Stimulated activated CD8-positive, alpha-beta memory T cell treated with anti-CD3 and anti-CD28 coated beads, Interleukin-12 subunit alpha, Interleukin-12 subunit beta, amount 100 ng/mL, for 4 hours (primary cell): ENCODE measurements at places on chromosomes 2 and 18.

GRCh38 chr2:71889759-71890684 is 257.6 kb downstream of the CYP26B1 start:
- DNase-seq = no peak

GRCh38 chr2:216820709-216821108 is 39.2 kb downstream of the TNP1 start:
- no peak for DNase-seq

DNA sequence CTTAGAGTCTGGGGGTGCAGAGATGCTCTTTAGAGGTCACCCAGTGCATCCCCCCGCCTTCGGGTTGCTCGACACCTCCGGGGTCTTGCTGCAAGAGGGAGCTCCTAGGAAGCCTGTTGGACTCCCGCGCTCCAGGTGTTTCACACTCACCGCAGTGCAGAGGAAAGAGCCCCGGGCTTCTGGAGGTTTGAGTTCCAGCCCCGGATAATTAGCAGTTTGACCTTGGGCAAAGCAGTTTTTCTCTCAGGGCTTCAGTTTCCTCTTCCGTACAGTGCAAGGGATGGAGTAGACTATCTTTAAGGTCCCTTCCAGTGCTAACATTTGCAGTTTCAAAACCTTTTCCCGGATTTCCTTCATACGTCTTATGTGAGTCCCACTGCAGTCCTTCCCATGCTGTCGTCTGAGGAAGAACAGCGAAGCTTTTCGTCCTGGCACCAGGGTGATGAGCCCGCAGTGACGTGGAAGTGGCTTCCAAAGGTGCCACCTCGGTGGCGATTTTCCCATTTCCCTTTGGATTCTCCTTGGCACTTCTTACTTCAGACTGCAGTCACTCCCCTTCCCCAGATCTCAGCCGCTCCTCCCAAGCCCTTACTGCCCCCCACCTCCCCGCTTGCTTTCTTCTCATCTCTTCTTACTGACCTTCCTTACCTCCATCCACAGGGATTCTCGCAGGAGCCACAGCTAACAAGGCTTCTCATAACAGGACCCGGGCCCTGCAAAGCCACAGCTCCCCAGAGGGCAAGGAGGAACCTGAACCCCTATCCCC is 585 bp downstream of the PNKD start:
- DNase-seq = no peak

GRCh38 chr2:101892377-101892776 is 99.4 kb upstream of the IL1R2 start:
- no peak for DNase-seq

DNA sequence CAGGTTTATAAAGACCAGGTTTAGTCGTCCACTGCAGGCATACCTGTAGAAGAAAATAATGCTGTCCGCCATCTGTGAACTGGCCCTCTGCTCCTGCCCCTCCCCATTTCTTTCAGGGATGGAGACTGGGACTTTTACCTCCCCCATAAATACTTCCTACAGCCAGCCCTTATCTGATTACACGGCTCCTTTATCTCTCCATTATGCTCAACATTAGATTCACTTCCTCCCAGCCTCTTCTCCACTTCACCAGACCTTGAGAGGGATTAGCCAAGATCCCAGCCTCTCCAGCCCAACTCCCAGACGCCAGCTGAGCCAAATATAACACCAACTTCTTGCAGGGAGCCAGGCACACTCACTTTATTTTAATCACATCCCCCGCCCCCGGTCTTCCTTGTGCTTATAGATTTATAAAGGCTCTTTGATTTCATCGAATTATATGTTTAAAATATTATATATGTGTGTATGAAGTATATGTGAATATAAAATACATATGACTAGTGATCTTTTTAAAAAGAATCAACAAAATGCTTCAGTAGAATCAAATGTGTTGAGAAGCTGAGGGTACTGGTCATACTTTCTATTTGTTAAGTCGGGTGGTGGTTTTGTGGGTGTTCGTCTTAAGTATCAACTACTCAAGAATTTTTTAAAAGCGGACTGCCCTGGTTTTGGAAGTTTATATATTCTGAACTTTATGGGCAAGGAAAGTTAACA is 81.0 kb downstream of the SPRED2 start:
- DNase-seq = no peak

- no peak for DNase-seq
Measured at GRCh38 chr2:124670187-124670586, 645.1 kb downstream of the CNTNAP5 start.

- no peak for DNase-seq
Measured at GRCh38 chr2:120565095-120565460, 170.6 kb upstream of the GLI2 start.

DNA sequence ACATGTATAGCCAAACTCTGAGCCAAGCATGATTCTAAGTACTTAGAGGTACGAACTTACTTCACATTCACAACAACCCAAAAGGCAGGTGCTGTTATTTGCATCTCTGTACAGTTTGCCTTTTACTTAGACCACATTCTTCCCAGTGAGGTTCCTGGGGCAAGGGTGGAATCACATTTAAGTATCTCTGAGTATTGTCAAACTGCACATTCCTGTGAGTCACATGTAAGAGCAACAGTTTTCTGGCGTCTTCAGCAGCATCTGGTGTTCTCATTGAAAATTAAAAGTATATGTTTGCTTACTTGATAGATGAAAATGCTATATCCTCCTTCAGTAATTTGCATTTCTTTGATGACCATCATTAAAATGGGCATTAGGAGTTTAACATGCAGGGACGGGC is 119.1 kb downstream of the UXS1 start:
- no peak for DNase-seq

- no peak for DNase-seq
Measured at GRCh38 chr2:5412001-5412400, 280.2 kb upstream of the SOX11 start.

- no peak for DNase-seq
Measured at GRCh38 chr18:39297225-39297624, 1731.6 kb upstream of the CELF4 start.

GRCh38 chr2:223997938-223998337 is 40.7 kb downstream of the MRPL44 start:
- no peak for DNase-seq

- no peak for DNase-seq
Measured at GRCh38 chr18:9742524-9743131, 34.5 kb downstream of the RAB31 start.

DNA sequence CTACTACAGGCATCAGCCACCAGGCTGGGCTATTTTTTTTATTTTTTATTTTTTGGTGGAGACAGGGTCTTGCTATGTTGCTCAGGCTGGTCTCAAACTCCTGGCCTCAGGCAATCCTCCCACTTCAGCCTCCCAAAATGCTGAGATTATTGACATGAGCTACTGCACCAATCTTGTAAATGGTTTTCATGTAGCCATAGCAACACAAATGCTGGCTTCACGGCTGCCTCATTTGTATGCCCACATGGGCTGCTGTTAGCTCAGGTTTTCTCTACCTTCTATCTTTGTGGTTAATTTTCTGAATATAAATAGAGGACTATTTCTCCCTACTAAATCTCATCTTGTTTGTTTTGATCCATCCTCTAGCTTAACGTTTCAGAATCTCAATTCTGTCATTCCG is 58.2 kb downstream of the PLEKHM3 start:
- no peak for DNase-seq

GRCh38 chr2:32442020-32442467 is 85.2 kb downstream of the BIRC6 start:
- no peak for DNase-seq

DNA sequence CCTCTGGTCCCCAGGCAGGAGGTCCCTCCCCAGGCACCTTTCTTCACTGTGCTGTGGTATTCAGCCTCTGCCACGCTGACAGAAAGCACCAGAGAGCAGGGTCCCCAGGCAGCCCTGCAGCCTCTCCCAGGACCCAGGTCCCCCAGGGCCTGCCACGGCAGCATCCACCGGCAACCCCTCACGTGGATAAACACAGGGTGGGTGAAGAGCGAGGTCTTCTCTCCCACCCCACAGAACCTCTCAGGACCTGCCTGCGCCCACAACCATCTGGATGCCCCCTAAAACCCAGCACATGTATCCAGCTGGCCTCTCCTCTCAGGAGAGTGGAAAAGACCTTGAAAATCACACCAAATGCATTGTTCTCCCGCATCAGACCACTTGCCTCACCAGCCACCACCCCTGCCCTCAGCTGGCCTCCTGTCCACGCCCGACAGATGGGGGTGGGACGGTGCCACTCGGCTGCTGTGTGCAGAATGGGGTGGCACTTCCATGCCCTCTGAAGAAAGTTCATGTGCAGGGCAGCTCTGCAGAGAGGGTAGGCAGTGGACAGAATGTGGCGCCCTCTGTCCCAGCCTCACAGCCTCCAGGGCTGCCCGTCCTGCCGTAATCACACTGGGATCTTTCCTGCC is 4.0 kb upstream of the CROCC2 start:
- no peak for DNase-seq

DNA sequence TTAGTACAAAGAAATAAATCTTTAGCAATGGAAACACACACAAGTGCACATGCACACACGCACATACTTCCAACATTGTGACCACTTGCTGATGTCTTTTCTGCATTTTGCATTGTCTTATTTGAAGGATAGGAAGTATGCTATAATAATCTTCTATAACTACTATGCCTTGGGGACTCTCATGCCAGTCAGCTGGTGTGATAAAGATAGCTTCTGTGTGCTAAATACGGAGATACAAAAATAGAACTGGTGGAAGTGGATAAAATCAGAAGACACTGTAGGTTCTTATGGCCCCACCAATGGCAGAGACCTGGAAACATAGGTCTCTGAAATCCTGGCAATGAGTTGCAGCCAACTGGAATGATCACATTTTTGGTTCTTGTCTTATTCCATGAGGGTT is 31.5 kb upstream of the RASGRP3 start:
- no peak for DNase-seq

- DNase-seq = no peak
Measured at GRCh38 chr2:71082402-71083252, 14.2 kb downstream of the NAGK start.

GRCh38 chr2:113922335-113922734 is 32.4 kb downstream of the ACTR3 start:
- no peak for DNase-seq

DNA sequence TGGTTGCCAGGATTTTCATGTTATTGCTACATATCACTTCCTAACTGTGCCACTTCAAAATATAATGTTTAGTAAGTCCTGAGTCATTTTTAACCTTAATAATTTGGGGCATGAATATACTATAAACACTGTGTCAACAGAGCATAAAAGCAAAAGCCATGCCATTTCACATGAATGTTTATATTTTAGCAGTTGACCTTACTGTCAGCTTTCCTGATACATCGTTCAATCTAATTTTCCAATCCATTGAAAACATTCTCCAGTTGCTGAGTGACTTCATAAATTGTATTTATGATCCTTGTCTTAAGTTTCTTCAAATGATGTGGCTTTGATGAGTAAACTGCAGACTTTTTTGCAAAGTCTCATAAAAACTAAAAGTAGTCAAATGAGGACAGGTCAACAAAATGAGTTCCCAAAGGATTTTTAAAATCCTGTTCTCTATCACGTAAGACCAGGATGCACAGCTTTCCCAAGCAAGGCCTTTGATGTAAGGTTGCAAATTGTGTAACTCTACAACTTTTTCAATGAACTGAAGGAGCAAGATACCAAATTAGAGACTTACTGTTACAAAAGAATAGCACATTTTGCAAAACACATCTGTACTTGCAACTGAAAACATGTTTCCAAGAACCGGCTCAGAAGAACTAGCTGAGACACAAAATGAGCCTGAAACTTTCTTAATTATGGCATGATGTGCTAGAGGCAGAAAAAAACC is 117.7 kb downstream of the SATB2 start:
- DNase-seq = no peak

DNA sequence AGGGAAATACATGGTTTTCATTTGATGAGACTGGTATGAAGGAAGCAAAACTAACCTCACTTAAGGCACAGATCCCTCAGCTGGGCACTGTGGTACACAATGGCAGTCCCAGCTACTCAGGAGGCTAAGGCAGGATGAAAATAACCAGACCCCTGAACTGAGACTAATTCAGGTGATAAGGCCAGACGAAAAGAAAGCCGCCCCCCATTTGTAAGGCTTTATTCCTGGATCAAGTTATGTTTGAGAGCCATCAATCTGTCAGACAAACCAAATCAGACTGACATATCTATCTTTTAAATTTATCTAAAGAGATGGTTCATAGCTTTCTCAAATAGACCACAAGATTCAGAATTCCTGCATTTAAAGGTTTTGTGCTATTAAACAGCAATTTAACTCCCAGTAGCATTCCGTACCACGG is 4.1 kb downstream of the SRSF7 start:
- no peak for DNase-seq

GRCh38 chr2:181787310-181788048 is 104.1 kb upstream of the ITPRID2 start:
- DNase-seq = no peak

GRCh38 chr2:46831051-46831868 is 84.3 kb downstream of the MCFD2 start:
- no peak for DNase-seq

- DNase-seq = no peak
Measured at GRCh38 chr2:233261819-233262555, 10.5 kb downstream of the ATG16L1 start.

DNA sequence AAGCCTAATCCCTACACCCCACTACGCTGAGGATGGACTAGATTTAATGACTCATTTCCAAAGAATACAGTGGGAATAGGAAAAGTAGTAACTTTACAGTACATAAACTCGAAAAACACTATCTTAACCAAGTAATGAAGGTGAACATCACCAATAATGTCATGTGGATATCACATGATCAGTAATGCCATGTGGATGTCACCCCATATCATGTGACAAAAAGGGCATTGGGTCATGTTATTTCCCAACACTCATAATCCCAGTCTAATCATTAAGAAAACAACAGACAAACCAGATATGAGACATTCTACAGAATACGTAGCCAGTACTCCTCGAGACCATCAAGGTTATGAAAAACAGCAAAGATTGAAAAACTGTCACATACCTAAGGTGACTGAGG is 667.3 kb upstream of the CRIM1 start:
- DNase-seq = no peak

DNA sequence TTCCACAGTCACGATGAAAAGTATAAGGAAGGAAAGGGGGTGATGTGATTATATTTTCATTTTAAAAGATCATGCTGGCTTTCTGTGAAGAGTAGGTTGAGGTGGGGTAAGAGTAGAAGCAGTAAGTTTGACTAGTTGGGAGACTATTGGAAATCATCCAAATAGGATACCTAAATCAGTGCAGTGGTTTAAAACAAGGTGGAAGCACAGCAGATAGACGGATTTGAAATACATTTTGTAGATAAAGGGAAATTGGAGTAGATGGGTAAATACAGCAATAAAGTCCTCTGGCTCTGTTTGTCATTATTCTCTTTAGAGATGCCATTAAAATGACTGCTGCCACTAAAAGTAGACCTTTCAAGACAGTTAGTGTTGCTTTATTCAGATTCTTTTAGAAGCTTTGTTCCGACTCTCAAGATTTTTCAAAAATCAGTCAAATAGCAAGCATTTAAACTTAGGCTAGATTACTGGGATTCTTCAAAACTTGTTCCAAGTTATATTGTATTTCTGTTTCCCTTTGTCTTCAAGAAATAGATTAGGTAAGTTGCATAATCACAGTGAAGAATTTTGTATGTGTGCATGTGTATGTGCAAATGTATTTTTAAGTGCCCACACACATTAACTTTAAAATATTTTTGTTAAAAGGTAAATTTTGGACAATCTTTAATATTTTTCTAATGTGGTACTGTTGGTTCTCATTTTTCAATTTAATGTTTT is 61.7 kb upstream of the DTNA start:
- no peak for DNase-seq

- DNase-seq = no peak
Measured at GRCh38 chr2:117170897-117171296, 643.6 kb upstream of the DDX18 start.

- DNase-seq = no peak
Measured at GRCh38 chr2:118227698-118228508, 139.6 kb downstream of the INSIG2 start.

- DNase-seq = no peak
Measured at GRCh38 chr2:149741646-149742045, 154.1 kb upstream of the MMADHC start.
